Smooth muscle cell of the umbilical artery (primary cell): ENCODE measurements at places on chromosomes 11 and 22. TPM values are rescaled to one million over a fixed set of nuclear protein-coding genes. Genes with fewer than 3 reads are reported as not detected.

Gene UPK3A
- total RNA-seq, result not detected in 2 replicates

Gene BLID
- 12.8 and 46.5 TPM in 2 replicates for total RNA-seq

Gene SAA1
- total RNA-seq, result not detected in 2 replicates

Gene CLCF1
- total RNA-seq, result 1.8 and 4.2 TPM in 2 replicates

Gene CPT1A
- 21.1 and 28.0 TPM in 2 replicates for total RNA-seq

Gene NAP1L4
- 91.5 and 149 TPM in 2 replicates for total RNA-seq

Gene TMEM126A
- total RNA-seq, result 19.6 and 35.6 TPM in 2 replicates

Gene TRPC6
- total RNA-seq, result not detected in 2 replicates

Gene IL18
- total RNA-seq, result 0.37 TPM in 1 of 2 replicates, not detected in the other

Gene MN1
- 0.55 and 1.8 TPM in 2 replicates for total RNA-seq

Gene AIFM3
- total RNA-seq, result 0.59 and 0.78 TPM in 2 replicates

Gene SLC22A9
- total RNA-seq, result not detected in 2 replicates

Gene TENM4
- total RNA-seq, result 57.3 and 182 TPM in 2 replicates

Gene GAL
- 0.59 and 0.74 TPM in 2 replicates for total RNA-seq

Gene MYOD1
- not detected in 2 replicates for total RNA-seq

Gene MS4A8
- not detected in 2 replicates for total RNA-seq

Gene SLC37A2
- 0.30 and 0.88 TPM in 2 replicates for total RNA-seq
